Stimulated activated CD8-positive, alpha-beta memory T cell treated with anti-CD3 and anti-CD28 coated beads, Interleukin-2, amount 100 ng/mL, for 1 hour (primary cell): ENCODE measurements at places on chromosomes 11 and 22.

DNA sequence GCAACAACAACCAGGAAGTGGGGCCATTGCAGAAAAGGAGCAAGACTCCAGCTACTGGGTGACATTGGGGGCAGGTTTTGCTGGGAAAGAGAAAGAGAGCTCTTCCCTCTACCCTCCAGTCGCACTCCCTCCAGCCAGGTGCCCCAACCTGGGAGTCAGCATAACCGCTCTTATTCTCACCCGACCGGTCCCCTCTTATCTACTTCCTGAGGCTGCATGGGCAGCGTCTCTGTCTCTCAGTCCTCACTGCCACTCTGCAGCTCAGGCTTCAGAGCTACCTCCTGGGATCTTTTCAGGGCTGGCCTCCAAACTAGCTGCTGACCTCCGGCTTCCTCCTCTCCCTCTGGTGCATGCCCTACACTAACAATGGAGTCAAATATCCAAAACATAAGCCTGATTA, 5.1 kb downstream of the ZNF70 start:
- DNase-seq = no peak

GRCh38 chr22:27212617-27213177, 555.3 kb downstream of the MIAT start:
- DNase-seq = no peak

DNA sequence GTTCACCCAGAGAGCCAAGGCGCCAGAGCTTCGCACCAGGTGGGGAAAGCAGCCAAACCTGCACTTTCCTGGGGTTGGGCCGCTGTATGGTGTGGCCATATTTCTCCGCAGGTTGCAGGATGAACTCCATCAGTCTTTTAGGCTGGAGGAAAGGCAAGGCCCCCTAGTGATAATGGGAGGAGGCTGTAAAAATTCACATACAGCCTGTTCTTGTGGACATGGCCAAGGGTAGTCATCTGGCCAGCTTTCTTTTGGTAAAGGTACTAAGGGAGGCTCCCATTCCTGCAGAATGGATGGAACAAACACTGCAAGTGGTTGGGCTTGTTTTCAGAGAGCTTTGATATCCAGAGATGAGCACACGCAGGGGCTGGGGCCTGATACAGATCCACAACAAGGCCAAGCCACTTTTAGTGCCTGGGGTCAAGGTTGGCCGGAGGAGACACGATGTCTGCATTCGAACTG, 29.6 kb downstream of the C22orf31 start:
- DNase-seq = no peak

DNA sequence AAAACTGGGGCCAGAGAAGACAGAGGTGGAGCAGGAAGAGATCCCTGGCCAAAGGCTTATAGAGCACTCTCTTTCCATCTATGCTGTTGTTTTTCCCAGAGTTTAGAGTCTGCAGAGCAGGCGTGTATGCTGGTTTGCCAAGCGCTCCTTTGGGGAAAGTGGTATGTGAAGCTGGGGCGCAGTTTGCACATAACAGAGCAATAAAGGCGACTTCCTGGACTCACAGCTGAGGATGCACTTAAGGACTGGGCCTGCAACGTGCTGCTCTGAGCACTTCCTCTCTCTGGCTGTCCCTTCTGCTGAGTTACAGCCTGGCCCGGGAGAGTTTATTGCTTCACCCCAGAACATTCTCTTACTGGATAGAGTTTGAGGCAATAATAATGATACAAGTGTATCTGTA, 41.7 kb downstream of the THAP12 start:
- DNase-seq = no peak

GRCh38 chr11:80165744-80166143, 724.9 kb upstream of the TENM4 start:
- DNase-seq = no peak

DNA sequence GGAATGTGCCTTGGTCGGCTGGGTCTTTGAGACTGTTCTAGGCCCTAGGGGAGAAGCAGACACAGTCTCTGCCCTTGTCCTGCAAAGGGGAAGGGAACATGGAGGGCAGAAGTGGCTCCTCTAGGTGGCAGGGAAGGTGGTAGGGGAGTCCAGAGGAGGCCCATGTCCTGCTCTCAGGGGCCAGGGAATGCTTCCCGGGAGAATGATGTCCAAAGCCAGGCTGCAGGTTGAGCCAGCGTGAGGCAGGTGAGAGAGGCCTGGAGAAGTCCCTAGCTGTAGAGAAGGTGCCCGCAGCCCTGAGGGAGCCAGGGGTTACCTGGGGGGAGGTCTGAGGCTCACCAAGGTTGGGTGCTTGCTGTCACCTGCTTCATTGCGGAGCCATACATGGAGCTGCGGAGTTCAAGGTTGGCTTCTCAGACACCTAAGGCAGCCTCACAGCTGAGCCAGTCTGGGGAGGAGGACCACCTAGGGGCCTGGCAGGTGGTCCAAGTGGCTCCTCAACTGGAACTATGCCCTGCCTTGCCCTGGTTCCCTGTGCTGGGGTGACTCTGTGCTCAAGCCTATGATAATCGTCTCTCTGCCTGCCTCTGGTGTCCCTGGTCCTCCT, 46.1 kb downstream of the SMIM38 start:
- DNase-seq = no peak

DNA sequence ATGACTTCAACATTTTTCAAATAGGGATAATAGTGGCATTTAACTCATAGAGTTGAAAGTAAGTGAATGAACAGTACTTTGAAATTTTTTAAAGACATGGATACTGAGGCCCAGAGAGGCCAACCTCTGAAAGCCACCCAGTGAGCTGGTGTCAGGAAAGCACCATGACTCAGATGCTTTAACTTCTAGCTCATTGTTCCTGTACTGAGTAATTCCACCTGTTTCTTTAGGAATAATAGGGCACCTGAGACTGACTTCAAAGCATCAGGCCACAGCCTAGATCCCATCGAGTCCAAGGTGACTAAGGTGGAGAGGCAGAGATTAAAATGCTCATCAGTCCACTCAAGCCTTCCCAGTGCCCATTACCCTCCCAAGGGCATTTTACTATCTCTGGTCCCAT, 491.8 kb upstream of the TENM4 start:
- no peak for DNase-seq

GRCh38 chr11:94746721-94747120, 21.4 kb upstream of the AMOTL1 start:
- no peak for DNase-seq

DNA sequence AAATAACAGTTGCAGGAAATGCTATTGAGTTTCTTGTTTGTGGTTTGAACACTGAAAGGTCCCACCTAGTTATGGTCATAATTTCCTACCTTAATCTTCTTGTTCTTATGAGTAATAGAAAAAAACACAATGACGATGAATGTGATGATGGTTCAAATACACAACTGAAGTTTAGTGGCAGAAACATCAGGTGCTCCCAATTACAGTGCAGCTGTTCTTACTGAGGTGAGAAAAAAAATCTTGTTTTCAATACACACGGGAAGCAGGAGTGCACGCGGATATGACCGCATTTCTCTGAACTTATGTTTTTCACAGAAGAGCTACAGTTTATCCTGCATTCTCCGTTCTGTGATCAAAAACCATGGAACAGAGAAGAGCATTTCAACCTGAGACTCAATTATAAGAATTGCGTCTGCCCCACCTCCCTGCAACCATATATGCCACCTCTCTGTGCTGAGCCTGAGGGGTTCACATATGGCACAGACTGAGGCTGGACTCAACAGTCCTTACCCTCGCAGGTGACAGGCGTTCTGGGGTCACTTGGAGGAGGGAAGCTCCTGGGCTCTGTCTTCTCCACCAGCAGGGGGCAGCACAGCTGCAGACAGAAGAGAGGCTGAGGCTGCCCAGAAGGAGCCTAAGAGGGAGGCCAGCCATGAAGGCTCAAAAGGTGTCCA, 99.7 kb upstream of the IGLL5 start:
- DNase-seq = peak; percentile 55

DNA sequence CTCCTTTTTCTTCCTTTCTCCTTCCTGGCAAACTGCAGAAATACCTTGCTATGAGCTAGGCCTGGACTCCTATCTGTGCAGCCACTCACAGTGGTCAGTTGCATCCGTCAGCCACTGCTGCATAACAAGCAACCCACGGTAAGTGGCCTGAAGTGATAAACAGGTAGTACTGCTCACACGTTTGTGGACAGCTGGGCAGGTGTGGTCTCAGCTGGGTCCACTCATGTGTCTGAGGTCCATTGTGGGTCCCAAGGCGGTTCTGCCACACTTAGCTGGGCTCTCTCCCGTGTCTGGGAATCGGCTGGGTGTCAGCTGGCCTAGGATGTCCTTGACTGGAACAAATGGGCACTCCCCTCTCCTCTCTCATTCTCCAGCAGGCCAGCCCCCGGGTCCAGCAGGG, 109.3 kb downstream of the BRD1 start:
- no peak for DNase-seq

DNA sequence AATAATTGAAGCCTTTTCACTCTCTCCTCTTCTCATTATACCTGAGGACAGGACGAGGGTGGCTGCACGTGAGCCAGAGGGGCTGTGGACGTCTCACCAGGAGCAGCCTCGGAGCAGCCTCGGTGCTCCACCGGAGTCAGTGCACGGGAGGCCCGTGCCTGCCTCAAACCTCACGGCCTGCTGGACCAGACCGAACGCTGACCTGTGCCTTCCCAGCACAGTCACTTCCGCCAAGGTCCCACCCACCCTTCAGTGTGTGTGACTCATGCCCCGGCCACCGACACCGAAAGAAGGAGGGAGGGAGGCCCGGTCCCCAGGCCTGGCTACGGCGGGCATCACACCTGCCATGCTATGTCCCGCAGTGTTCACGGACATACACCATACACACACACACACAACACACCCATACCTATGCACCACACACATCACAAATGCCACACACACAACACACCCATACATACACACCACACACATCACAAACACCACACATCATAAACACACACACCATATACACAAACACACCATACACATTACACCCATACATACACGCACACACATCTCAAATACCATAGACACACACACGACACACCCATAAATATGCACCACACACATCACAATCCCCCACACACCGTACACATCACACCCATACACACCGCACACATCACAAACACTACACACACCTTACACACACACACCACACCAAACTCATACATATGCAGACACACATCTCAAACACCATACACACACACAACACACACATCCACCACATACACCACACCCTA, 1506.5 kb downstream of the TBC1D22A start:
- no peak for DNase-seq

DNA sequence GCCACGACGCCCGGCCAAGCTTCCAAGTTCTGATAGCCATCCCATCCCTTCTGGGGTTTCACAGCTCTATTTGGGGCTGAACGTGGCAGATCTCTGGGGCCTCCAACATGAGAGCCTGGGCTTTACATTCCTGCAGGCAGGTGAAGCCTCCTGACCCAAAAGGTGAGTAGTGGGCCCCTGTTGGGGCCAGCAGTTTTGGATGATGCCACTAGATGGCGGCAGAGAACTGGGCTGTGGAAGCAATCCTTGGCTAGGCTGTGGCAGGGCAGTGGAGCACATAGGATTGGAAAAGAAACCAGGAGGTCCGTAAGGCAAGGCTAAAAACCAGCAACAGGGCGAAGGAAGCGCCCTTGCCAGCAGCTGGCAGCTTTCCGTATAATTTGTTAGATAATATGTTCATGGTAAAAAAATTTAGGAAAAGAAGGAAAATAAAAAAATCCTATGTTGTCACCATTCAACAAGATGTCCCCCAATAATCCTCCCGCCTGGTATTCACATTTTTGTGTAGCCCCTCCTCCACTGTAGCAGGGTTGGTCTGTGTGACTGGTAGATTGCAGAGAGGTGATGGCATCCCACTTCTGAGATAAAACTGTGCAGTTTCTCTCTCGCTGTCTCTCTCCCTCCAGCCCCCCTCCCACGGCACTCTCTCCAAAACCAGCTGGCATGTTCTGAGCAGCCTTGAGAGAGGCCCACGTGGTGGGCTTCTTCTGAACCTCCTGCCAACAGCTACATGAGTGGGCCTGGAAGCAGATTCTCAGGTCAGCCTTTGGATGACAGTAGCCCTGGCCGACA, 43.6 kb upstream of the OR4B1 start:
- no peak for DNase-seq

DNA sequence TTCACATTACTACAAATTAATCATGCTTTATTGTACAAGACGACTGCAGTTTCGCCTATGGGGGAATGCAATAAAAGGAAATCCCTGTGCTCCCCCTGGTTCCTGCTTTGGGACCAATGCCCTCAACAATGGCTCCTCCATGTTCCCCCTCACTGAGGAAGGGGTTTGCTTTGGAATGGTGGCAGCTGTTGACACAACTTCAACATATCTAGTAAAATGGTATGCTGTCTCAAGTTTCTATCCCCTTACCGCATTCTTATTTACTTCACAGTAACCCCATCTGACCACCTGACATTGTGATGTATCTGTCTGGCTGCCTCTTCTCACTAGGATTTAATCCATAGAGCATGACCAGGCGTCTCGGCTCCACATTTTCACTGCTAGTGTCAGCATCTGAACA, 48.8 kb downstream of the PIWIL3 start:
- DNase-seq = no peak

DNA sequence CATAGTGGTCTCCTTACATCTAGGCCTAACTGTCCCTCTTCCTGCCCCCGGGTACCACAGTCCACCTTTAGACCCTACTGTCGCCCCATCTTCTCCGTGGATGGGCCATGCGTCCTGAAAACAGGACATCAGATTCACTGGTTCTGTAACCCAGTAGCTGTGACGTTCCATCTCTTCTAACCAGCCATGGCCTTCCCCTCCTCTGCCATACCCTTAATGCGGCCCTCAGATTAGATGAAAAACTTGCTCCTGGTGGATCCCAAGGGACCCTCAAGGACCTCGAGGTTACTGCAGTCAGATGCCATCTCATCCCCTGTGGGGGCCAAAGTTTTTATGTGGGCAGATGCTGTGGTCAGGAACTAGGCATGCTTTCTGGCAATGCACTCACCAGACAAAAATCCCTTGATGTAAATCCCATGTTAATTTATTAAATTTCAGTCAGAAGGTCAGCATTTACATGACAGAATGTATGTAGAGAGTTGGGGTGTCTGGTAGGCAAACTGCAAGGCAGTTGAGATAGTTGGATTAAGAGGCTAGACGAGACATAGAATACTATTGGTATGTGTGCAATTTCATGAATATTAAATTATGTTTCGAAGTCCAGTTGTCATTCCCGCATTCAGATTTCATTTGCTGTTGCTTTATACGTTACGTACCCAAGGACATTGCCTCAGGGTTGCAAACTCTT, 64.3 kb downstream of the WNT11 start:
- no peak for DNase-seq

GRCh38 chr11:122661182-122661945, 5.8 kb downstream of the UBASH3B start:
- DNase-seq = no peak

GRCh38 chr11:94885133-94885532, 88.2 kb downstream of the CWC15 start:
- no peak for DNase-seq

DNA sequence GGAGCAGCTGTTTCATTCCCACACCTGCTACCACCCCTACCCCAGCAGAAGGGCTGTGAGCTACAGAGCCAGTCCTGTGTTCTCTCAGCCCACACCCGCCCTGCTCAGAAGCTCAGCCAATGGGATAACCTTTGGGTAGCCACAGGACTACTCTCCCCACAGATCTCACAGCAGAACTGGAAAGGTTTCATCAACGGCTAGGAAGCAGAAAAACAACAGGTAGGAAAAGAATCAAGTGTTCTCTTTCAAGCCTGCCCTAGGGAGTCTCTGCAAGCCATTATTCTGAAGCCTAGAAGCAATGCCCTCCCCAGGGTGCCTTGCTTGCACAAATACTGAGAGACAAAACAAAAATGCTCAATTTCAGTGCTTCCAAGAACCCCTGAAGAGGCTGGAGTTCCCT, 77.2 kb downstream of the TMPRSS5 start:
- DNase-seq = no peak

GRCh38 chr22:42052765-42053164, 17.8 kb downstream of the NAGA start:
- no peak for DNase-seq
